ENCODE measurements at places on chromosomes 5 and 9. TPM values are rescaled to one million over a fixed set of nuclear protein-coding genes. Genes with fewer than 3 reads are reported as not detected.

DNA sequence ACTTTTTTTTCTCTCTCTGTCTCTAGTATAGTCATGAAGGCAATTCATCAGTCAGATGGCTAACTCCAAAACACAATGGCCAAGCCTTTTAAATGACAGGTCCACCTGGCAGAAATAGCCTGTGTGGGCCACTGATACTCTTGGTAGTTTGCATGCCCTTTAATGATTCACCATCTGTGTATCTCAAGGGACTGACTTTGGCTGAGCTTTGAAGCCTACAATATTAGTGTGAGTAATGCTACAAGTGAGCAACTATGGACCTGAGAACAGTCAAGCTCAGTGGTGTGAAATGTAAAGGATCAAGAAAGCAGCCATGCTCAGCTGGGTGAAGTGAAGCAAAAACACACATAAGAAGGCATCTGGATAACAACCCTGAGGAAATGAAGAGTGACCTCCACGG, 506.9 kb downstream of the TLE1 start:
- peak; percentile 40 for ATAC-seq

GRCh38 chr5:138538943-138539627, 4.0 kb downstream of the ETF1 start:
- ATAC-seq = no peak

Gene PCDHGB2
- total RNA-seq = 0.63 TPM

- ATAC-seq = no peak
Observed at GRCh38 chr9:114409103-114409780, 21.5 kb upstream of the AKNA start.

GRCh38 chr5:110045158-110045557, 355.4 kb downstream of the MAN2A1 start:
- no peak for ATAC-seq

DNA sequence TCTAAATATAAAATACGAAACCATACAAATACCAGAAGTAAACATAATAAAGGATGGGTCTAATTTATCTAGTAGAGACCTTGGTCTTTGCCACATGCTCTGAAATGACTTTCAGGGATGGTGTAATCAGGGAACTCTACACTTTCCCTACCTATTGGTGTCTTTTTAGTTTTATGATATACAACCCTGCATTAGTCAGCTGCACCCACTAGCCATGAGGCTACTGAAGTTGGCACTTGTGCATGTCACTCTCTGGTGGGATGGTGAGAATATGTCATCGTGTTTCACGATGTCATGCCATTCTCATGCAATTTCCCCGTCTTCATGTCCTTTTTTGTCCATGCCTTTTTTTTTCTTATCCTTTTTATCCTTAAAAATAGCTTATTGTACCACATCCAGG, 234.9 kb upstream of the ACTBL2 start:
- ATAC-seq = no peak

DNA sequence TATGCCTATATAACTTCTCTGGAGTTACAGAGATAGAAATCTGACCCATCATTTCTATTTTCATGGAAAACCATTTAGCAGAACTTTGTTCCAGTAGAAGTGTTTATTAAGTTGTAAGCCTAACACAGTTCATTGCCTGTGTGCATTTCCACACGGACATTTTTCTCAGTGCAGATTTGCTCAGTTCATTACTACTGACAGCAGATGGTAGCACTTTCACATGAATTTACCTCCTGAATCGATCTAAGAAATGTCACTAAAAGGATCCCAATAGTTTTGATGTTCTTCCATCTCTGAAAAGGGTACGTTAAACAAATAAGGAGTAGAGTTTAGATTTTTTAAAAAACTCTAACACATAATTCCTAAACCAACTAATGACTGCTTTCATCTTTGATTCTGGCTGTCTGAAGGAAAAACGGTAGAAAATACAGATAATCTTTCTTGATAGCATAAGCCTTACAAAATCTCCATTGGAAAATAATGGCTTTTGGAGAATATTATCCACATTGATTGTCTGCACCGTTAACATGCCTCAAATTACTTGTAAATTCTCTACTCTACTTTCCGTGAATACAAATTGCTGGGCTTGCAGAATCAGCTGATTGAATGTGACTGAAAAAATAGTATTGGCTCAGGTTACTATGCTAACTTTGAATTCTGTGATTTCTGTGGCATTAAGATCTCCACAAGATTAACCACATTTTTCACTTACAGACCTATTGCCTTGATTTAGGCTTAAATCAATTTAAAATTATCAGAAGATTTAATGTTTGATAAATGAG, 33.1 kb downstream of the RPS23 start:
- ATAC-seq = no peak

DNA sequence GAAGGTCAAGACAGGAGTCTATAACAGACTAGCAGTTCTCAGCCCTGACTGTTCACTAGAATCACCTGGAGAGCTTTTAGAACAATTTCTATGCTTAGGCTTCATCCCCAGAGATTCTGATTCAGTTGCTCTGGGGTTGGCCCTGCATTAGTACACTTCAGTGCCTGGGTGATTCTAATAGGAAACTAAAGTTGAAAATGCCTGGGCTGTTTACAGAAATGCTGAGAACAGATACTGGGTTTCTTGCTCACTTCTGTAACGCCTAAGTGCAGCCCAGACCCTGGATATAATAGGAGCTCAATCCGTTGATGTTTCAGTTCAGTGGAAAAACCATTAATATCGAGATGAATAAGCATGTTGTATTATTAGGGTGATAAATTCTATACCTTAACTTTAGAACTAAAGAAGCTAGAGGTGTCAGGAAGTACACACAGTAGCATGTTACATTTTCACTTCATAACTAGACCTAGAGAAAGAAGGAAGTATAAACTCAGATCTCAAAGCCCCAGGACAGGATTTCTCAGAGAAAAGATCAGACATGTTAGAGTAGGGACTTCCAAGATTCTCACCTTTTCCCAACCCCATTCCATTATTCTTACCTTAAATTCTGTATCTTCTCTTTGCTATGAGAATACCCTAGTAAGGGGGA, 20.4 kb downstream of the HAVCR2 start:
- no peak for ATAC-seq

Gene PRELID2
- total RNA-seq = 1.2 TPM

Gene REEP5
- total RNA-seq = 37.5 TPM

Gene PCDHB13
- total RNA-seq = 6.7 TPM

Gene LCN12
- 2.5 TPM for total RNA-seq

- ATAC-seq = no peak
Observed at GRCh38 chr5:137641148-137641547, 94.7 kb downstream of the KLHL3 start.

- ATAC-seq = no peak
Observed at GRCh38 chr5:110651507-110651906, 75.0 kb downstream of the TMEM232 start.

- ATAC-seq = no peak
Observed at GRCh38 chr9:77956555-77956954, 75.1 kb downstream of the GNAQ start.

DNA sequence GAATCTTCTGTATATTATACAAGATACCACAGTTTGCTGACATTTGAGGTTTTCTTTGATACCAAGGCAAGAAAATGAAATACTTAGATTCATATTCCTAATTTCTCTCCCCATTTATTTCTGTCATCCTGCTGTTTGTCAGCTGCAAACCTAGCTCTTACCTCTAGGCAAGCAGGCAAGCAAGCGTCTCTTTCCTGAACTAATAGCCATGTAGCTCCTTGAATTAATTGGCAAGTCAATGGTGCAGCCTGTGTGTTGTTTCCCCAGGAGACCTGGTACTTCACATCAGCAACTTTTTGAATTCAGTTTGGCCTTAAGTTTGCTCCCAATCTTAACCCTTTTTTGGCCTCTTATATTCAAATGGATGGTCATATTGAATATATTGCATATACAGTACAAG, 573.6 kb upstream of the ARRDC3 start:
- ATAC-seq = no peak
